ENCODE measurements at places on chromosomes 13 and 19. TPM values are rescaled to one million over a fixed set of nuclear protein-coding genes. Genes with fewer than 3 reads are reported as not detected.

PLA2G4C gene
- total RNA-seq, result 11.7 TPM

ZNF426 gene
- total RNA-seq, result 9.6 TPM

GRCh38 chr19:30882411-30883005, 466.7 kb downstream of the TSHZ3 start:
- DNase-seq, result no peak

DNA sequence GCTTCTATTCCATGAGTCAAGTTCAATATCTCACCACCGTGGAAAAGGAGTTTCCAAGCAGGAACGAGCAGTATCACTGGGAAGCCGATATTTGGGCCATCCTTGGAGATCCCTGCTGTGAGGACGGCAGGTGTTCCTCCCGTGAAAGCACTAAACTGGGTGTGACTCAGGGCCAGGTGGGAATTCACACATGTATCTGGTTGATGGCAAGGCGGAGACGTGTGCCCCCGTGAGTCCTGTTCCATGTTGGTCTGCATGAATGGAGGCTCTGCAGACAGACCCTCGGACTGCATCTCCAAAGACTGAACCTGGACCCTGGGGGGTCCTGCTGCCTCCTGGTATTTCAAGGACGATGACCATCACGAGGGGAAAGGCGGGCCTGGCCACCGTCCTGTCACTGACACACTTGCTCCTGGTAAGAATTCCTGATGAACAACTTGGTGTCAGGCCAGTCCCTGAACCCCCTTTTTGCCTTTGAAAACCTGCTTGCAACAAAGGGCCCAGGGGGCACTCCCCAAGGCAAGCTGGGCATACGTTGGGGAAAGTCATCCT, 22.8 kb upstream of the GAS6 start:
- DNase-seq, result no peak

DNA sequence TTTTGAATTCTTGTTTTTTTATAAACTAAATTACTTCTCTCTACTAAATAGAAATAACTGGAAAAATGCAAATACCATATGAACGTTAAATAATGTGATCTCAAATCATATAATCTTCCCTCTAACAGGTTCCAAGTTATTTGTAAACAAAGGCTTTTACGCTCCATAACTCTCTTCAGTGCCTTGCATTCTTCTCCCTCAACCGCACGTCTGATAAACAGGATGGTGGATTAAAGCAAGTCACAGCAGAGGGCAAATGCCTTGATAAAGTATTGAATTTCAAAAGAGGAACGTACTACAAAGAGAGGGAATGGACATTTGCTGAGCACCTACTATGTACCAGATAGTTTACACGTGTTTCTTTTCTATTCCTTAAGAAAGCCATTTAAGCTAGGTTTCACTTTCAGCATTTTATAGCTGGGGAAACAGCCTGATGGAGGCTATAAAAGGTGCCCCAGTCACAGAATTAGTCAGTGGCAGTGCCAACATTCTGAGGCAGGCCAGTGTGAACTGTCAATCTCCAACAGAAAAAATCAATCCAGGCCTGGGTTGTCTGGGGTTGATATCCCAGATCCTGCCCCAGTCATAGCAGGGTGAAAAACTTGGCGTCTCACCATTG, 15.8 kb downstream of the MRPS31 start:
- DNase-seq, result no peak

GRCh38 chr13:21359855-21360254, 99.2 kb downstream of the ZDHHC20 start:
- no peak for DNase-seq

KLK11 gene
- total RNA-seq, result not detected

ZSCAN4 gene
- total RNA-seq, result not detected

ATP8A2 gene
- 0.18 TPM for total RNA-seq

DNA sequence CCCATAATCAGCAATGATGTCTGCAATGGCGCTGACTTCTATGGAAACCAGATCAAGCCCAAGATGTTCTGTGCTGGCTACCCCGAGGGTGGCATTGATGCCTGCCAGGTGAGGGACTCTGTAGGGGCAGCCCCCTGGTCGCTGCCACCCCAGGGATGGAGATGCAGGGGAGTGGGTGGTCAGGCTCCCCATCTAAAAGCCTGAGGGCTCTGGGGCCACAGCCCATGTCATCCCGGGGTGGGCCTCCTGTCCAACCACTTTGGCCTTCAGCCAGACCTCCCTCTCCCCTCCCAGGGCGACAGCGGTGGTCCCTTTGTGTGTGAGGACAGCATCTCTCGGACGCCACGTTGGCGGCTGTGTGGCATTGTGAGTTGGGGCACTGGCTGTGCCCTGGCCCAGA, 24.1 kb downstream of the HPN start:
- no peak for DNase-seq

DNA sequence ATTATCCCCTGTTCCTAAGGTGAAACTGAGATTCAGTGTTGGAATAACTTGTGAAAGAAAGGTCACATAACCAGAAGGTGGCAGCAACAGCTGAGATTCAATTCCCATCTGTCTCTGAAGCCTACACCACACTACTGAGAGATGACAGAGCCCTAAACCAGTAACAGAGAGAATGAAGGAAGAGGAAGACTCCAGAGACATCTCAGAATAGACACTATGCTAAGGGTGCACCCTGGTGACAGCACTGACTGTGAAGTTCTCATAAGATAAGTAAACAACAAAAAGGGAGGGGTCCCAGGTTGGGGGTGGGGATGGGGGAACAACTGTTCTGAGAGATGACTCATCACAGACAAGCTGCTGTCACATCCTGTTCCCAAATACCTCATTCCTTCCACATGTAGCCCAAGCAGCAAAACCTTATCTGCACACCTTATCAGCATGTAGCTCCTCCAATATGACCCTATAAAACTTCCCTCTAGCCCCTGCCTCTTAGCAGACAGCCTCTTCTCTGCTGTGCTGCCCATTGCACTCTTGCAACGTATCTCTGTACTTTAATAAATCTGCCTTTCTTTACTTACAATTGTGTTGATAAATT, 46.5 kb downstream of the UTP14C start:
- no peak for DNase-seq

DNA sequence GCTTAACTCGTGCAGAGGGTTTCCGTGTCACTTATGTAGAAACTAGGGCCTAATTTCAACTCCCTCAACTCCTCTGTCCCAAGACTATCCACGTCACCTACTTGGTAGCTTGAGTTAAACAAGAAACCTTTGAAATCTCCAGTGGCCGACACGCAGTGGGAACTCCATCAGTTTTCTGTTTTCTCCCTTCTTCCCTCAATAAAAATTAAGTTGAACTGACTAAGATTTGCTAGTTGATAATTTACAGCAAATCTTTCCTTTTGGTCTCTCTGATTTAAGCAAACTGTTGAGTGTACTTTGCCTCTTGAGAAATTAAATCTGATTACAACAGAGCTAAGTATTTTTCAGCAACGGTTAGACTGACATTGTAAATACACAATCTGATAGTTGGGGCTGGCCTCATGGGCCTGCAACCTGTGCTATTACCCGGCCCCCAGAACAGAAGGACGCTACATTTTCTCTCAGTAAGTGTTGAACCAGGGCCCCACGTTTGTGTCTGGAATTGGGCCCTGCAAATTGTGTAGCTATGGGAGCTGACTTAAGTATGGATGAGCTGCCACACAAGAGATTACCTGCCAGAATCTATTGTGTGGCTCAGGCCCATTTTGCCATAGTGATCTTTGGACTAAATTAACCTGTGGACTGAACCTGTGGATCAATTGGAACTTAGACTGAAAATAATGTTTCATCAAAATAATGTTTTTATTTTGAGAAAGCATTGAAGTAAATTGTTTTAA, 708 bp upstream of the ESD start:
- no peak for DNase-seq

- DNase-seq, result no peak
Measured at GRCh38 chr13:89951341-89951740, 1396.1 kb upstream of the MIR17HG start.

- no peak for DNase-seq
Measured at GRCh38 chr13:65959305-65959704, 1270.8 kb downstream of the PCDH9 start.

DNA sequence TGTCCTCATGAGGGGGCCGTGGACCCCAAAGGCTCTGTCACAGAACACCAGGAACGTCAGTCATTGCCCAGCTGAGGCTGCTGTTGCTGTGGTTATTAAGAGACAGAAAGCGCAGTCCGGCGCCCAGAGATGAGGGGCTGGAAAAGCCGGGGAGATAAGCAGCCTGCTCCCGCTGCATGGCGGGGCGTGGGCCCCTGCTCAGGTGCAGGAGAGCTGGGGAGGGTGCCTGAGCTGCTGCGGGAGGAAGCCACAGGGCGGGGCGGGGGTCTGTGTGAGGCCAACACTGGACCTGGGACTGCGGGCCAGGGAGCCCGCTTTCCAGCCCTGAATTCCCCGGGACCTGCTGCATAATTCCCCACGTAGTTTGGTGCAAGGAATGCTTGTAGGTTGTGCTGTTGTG, 11.3 kb downstream of the SOX1 start:
- no peak for DNase-seq

GRCh38 chr19:21824679-21825078, 11.3 kb downstream of the ZNF43 start:
- no peak for DNase-seq

DNA sequence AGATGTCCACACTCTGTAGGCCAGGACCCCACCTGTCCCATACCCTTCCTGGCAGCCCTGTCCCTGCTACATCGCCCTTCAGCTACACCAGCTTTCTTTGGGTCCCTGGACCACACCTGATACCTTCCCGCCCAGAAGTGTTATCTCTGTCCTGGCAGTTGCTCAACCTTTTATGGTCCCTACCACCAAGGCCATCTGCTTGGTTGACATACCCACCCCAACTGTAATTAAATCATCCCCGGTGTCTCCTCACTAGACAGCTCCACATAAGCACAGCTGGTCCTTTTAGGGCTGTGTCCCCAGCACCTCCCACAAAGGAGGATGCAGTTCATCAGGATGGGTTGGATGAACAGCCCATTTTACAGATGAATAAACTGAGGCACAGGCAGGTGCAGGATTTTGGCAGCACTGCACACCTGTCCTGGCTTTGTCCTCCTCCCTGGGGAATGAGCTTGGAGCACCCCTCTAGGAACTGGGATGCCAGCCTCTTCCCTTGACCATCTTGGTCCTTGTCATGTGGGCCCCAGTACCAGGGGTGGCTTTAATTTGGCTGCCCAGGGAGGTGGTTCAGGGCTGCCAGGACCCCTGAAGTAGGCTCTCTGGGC, 12.9 kb downstream of the NACC1 start:
- DNase-seq, result no peak

DNA sequence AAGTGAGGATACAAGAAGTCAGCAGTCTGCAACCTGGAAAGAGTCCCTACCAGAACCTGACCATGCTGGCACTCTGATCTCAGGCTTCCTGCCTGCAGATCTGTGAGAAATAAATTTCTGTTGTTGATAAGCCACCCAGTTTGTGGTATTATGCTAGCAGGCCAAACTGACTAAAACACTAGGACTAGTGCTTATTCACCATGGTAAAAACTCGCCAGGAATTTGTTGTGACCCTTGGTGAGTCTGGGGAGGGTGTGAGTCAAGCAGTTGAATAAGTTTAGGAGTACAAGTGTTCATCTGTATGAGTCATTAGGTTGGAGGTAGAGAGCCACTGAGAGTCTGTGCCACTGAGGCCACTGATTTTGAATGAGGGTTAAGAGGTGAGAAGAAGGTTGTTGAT, 3.6 kb downstream of the ZIK1 start:
- no peak for DNase-seq

DNA sequence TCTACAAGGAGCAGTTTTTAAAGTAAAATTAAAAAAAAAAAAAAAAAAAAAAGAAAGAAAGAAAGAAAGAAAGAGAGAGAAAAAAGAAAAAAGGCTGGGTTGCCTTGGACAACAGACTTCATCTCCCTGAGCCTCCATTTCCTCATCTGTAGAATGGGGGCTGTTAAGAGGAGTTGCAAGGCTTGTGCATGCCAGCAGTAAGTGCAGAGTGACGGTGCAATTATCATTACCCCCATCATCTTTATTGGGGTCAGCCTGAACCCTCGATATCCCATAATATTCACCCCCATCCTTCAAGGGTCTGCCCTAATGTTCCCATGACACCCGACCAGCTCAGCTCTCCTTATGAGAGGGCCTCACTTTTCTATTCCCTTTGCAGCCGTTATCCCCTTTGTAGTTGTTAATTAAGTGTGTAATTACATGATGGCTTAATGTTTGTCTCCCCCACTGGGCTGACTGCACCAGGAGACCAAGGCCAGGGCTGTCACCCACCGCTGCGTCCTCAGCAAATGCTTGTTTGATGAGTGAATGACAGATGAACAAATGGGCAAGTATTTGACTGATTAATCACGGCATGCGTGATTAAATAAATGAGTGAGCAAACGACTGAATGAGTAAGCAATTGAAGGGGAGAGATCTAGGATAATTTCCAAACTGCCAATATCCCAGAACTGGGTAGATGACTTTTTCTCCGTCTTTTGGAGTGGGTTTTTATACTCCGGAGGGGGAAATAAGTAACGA, 10.1 kb downstream of the FOSB start:
- no peak for DNase-seq

GRCh38 chr19:5356428-5356827, 15.8 kb upstream of the PTPRS start:
- DNase-seq, result no peak

DNA sequence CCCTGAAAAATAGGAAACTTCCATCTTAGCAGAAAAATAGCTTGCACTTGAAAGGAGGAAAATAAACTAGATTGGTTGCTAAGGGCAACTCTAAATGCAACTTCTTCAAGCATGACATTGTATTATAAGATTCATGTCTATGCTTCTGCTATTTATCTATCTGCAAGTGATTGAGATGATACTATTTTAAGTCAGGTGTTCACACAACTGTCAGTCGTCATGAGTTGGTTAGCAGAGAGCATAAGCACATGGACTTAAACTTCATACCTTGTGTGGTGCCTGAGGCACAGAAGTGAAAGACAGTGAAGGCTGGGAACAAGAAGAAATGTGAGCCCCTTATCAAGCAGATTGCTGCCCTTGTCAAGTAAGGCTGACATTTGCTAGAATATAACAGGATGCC, 82.9 kb downstream of the SLITRK5 start:
- no peak for DNase-seq

GRCh38 chr19:42075364-42075615, 676 bp upstream of the ZNF574 start:
- DNase-seq, result no peak

DNA sequence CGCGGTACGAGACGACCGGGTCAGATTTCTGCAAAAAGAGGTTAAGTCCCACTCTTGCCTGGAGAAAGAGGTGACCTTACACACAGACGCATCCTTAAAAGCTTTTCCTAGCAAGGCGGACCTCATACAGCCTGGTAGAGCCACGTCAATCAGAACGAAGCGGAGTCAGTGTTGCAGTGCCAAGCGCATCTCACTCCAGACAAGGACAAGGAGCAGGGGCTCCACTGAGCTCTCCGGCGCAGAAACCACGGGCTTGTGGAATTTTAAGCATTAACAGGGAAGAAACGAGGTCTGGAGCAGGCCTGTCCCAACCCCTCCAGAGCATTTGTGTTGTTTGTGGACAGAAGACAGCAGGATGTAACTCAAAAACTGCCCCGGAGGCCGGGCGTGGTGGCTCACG, 7.1 kb downstream of the EEF2 start:
- DNase-seq, result no peak

SHKBP1 gene
- total RNA-seq, result 124 TPM

DNA sequence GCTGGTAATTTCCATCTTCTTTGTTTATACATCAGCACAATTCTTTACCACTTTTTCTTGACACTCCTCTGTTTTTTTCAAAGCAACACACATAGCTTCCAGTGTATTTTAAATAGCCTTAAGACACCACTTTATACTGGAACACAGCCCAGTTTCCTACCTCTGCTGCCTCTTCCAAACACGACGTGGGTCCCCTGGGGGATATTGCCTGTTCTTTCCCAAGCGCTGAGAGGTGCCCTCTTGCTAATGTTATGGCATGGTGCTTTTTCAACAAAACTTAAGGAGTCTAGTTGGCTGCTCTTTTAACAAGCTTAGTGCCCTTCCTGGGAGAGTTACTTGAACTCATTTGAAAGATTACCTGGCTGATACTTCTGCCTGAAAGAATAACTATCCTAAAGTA, 112.7 kb downstream of the OLFM4 start:
- no peak for DNase-seq

All from T-helper 17 cell (primary cell).